Activated CD4-positive, CD25-positive, alpha-beta regulatory T cell treated with anti-CD3 and anti-CD28 coated beads, Interleukin-2, amount 50 U/mL, for 16 hours (primary cell): ENCODE measurements at places on chromosomes 12 and 14.

GRCh38 chr12:117903110-117903840, 65.5 kb downstream of the KSR2 start:
- no peak for DNase-seq

GRCh38 chr12:229441-230191, 15.7 kb upstream of the SLC6A12 start:
- DNase-seq = no peak

- DNase-seq = no peak
Measured at GRCh38 chr12:2205996-2206395, 153.2 kb downstream of the CACNA1C start.

- DNase-seq = no peak
Measured at GRCh38 chr12:87596134-87596533, 433.1 kb downstream of the C12orf50 start.

GRCh38 chr14:24051789-24052655, at the start of gene CARMIL3:
Gene CARMIL3, plus strand, starts transcription at chr14:24052009. Its CDS starts 145 bp downstream, at chr14:24052154.
- DNase-seq = no peak

GRCh38 chr12:3113671-3114325, 36.6 kb downstream of the TSPAN9 start:
- no peak for DNase-seq

DNA sequence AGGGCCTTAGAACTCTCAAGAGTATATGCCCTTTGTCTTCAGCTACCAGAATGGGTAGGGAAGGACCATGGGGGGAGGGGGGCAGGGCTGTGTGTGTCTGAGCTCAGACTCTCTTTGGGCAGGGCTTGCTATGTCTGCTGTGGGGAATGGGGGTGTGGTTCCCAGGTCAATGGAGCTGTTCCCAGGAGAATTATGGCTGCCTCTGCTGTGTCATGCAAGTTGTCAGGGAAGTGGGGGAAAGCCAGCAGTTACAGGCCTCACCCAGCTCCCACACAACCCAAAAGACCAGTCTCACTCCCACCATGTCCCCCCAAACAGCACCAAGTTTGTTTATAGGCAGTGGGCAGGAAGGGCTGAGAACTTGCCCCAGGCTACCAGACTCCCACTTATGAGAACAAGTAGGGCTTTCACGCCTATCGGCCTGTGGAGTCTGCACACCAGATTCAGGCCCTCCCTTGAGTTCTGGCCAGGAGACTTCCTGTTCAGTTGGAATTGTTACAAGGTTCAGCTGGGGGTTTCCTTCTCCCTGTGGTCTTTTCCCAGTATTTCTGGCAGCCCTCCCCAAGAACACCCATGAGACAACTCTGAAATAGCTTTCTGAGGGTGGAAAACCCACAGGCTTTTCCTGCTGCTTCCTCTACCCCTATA, 6.1 kb upstream of the SERPINA11 start:
- no peak for DNase-seq

DNA sequence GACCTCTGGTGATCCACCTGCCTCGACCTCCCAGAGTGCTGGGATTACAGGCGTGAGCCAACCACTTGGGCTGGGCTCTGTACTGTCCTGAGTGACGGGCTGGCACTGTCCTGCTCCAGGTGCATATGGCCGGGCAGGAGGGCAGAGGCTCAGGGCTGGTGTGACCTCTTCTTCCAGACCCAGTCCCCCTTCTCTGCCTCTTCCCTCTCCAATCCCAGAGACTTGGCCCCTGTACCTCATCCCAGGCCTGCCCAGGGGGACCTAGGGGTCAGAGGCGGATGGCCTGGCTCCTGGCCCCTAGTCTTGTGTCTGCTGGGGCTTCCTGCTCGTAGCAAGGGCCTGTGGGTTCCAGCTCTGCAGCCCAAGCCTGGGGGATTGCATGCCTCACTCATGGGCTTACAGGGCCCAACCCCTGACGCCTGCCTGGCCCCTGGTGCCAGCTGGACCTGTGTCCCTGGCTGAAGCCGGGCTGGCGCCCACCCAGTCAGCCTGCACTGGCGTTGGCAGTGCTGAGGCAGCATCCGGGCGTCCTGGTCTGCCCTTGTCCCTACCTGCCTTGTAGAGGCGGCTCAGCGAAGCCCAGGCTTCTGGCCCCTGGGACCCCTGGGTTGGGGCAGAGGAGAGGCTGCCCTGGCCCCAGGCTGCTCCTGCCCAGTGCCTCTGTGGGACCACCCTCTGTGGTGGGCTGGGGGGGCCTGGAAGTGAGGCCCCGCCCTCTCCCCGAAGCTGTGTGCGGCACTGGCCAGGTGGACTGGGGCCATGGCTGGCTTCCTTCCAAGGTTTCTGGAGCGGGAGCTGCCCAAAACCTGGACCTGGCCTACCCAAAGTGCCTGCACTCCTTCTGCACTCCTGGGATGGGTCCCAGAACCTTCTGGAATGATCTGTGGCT, 4.3 kb downstream of the TEDC1 start:
- DNase-seq = no peak

GRCh38 chr14:23164250-23164649, 19.2 kb downstream of the SLC7A8 start:
- DNase-seq = no peak

- DNase-seq = no peak
Measured at GRCh38 chr14:70237710-70238109, 49.0 kb upstream of the SLC8A3 start.

GRCh38 chr12:19030603-19031002, 98.9 kb upstream of the PLEKHA5 start:
- no peak for DNase-seq

DNA sequence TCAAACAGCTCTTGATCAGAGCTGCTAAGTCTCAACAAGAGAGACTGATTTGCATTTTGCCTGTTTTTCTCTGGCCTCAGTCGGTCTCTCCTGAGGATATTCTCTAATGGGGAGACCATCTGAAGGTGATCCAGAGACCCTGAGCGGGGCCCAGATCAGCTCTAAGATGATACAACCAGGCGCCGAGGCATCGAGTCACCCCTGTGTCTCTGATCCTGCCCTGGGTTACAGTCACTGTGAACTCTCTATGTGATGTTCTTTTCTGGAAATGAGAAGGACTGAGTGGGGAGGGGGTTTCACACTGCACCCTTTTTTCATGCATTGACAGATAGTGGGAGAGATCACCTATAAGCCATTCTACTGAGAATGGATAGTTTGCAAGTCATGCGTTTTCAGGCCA, 247.6 kb upstream of the PWP1 start:
- DNase-seq = no peak

DNA sequence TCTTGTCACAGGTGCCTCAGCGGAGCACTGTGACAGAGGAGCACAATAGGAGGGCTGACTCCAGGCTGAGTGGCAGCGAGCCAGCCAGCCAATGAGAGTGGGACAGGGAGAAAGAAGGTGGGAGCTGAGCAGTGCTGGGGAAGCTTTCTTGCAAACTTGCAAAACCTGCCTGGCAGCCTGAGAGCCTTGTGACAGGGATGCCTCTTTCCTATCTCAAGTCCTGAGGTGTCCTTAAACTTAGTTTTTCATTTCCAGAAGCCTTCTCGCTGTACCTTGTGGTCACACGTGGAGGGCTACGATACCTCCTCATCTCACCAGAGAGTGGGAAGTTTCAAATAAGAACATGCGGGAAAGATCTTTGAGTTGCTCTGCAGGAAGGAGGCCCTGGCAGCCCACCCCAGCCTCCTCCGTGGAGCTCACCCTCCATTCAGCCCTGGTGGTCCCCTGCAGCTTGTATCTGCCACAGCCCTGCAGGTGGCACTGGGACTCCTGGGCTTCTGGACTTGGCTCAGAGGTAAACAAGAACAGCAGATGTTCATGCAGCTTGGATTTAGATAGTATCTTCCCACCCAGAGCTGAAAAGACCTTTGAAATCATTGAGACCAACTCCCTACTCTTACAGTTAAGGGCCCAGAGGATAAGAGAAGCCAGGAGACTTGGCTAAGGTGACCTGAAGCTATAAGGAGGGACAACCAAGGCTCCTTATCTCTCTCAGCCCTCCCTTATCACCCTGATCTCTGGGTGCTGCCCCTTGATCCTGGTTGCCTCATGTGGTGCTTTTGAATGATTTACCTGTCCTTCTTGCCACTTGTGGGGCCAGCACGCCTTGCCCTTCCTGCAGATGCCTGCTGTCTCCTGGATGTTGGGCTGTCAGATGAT, 153.5 kb upstream of the MAX start:
- no peak for DNase-seq
